ENCODE measurements at places on chromosomes 11 and 22. TPM values are rescaled to one million over a fixed set of nuclear protein-coding genes. Genes with fewer than 3 reads are reported as not detected.
A peak's percentile ranks its signal among the peaks of the same experiment; 100 is the strongest.

Gene CYP2R1
- 8.4 TPM for total RNA-seq

- H3K4me3 ChIP-seq, result no peak overlapping the region
- H3K4me1 ChIP-seq, result peaks cover 7% of the 10 kb centered on the region
- peak; percentile 25 for DNase-seq
Observed at GRCh38 chr11:96098511-96099241, 174.8 kb upstream of the MTMR2 start.

Gene NCF4
- total RNA-seq, result 7.1 TPM

Gene OR56A1
- not detected for total RNA-seq

- no peaks in the 10 kb centered on the region for H3K36me3 ChIP-seq
- H3K27ac ChIP-seq, result no peak overlapping the region
- peaks cover 3% of the 10 kb centered on the region for H3K4me1 ChIP-seq
- H3K4me3 ChIP-seq, result no peak overlapping the region
- H3K27me3 ChIP-seq, result no peaks in the 10 kb centered on the region
- no peak for DNase-seq
Observed at GRCh38 chr11:104658177-104658576, 240.1 kb downstream of the CASP12 start.

Gene PAX6
- total RNA-seq, result 8.3 TPM

DNA sequence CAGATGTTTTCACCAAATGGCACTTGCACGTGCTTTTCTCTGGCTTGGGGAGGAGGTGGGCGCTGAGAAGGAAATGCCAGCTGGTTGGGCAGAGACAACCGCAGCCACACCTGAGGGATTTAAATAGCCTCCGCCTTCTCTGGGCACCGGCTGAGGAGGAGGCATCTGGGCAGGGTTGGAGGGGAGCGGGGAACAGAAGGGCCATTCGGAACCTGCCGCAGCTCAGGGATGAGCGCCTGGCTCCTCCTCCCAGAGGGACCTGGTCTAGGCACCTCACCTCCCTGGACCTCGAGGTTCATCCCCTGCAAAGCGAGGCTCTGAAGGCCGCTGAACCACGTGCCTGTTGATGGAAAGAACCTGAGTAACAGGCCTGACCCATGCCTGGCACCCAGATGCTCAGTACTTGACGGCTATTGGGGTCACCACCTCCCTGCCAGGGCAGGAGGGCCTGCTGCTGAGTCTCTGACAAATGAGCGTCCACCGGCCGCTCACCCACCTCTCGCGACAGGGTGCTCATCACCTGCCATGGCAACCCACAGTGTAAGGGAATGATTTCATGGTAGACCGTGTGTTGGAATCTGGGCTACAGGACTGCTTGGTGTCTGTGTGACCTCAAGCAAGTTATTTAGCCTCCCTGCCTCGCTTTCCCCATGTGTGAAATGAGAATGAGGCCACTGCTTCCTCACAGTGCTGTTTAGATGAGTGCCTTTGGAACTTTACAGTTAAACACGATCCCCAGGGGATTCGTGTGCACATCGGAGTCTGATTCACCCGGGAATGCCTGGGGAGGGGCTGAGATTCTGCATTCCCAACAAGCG is 2.0 kb upstream of the KDELR3 start:
- peak; percentile 53 for DNase-seq
- H3K4me1 ChIP-seq, result no peaks in the 10 kb centered on the region
- no peaks in the 10 kb centered on the region for H3K36me3 ChIP-seq

Gene SEPTIN3
- 1.6 TPM for total RNA-seq

Gene C11orf97
- not detected for total RNA-seq

GRCh38 chr11:124867700-124868099 is 2.5 kb downstream of the ROBO3 start:
- no peak overlapping the region for H3K27ac ChIP-seq
- no peak for DNase-seq
- H3K4me3 ChIP-seq, result no peak overlapping the region
- H3K36me3 ChIP-seq, result no peaks in the 10 kb centered on the region
- H3K4me1 ChIP-seq, result peaks cover 3% of the 10 kb centered on the region
- H3K27me3 ChIP-seq, result no peaks in the 10 kb centered on the region

- no peak overlapping the region for H3K4me3 ChIP-seq
- no peak overlapping the region for H3K27ac ChIP-seq
- no peaks in the 10 kb centered on the region for H3K36me3 ChIP-seq
- H3K4me1 ChIP-seq, result no peaks in the 10 kb centered on the region
- no peaks in the 10 kb centered on the region for H3K27me3 ChIP-seq
Observed at GRCh38 chr11:77370217-77370616, 68.7 kb upstream of the GDPD4 start.
